ENCODE measurements at places on chromosomes 3 and 15. TPM values are rescaled to one million over a fixed set of nuclear protein-coding genes. Genes with fewer than 3 reads are reported as not detected.

GRCh38 chr3:151687076-151687475, 46.7 kb upstream of the AADACL2 start:
- DNase-seq, result no peak

DNA sequence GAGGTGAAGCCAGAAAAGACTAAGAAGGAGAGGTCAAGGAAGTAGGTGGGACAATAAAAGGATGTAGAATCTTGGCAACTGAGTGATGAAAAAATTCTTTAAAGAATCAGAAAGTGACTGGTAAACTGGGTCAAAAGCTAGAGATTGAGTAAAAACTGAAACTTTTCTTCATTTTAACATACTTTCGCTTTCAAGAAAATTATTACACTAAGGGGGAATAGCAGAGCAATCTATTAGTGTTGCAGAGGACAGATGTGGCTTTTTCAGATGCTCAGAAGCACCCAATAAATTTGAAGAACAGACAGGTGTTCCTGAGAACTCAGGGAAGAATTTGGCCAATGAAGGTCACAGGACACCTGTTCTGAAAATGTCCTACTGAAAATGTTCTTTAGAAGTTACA, 805.4 kb upstream of the ALCAM start:
- DNase-seq, result no peak

- DNase-seq, result no peak
Observed at GRCh38 chr3:14129296-14129695, 4.4 kb downstream of the TMEM43 start.

DNA sequence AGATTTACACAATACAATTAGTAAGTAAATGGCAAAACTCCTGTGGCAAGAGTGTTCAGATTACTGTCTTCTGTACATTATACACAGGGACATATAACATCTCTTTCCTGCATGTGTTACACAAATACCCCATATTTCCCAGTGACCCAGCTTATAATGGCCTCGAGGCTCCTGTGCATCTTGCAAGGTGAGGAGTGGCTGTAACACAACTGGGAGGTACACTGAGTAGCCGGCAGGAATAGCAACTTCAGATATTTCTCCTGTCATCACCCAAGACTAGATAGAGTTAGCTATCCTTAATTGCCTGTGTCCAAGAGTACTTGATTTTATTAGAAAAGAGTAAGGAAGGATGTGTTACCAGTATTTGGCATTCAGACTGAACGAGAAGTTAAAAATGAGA, 5.6 kb downstream of the GMPS start:
- no peak for DNase-seq

DNA sequence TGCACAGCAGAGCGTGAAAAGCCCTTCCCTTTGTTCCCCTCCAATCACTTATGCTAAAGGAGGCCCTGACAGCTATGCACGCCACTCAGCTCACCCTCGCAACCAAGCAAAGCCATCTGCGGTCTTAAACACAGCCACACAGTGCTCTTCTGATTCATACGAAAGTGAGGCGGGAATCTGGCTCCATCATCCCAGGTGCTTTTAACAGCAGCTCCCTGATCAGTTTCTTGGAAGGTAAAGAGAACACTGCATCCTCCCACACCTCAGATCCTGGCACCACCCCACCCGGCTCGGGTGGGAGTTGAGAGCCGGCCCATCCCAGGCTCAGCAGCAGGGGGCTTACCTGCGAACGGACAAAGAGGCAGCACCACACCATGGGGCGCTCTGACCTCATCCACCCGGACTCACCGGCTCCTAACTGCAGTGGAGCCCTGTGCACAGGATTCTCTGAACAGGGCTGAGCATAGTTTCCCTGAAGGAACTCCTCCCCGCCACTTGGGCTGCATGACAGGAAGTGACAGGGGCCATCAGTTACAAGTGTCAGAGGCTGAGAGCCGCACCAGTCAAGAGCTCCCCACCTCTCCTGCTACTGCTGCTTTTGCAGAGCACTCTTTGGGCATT, 114.3 kb upstream of the ARHGEF3 start:
- peak; percentile 49 for DNase-seq

DNA sequence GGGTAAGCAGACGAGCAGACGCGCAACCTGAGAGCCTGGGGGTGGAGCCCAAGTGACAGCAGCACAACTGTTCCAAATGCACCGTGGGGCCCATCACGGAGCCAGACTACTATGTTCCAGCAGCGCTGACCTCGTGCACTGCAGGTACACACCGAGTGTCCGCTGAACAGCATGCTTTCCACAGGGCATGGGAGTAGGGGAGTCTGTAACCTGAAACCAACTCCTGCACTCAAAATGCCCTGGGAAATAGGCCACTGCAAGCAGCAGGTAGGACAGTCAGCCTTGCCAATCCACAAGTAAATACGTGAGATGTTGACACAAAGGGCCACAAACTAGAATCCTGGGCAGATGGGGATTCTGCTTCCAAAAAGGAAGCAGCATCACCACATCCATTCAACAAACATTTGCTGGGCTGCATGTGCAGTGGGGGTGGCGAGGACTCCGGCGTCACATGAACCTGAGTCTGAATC, 73.9 kb downstream of the TBC1D2B start:
- no peak for DNase-seq

- no peak for DNase-seq
Observed at GRCh38 chr3:58464866-58465265, 27.0 kb upstream of the KCTD6 start.

- no peak for DNase-seq
Observed at GRCh38 chr3:78077842-78078241, 1037.9 kb downstream of the ROBO2 start.

GRCh38 chr3:185715091-185715490, 109.8 kb downstream of the IGF2BP2 start:
- peak; percentile 17 for DNase-seq

GRCh38 chr3:150161011-150161410, 190.3 kb upstream of the PFN2 start:
- DNase-seq, result no peak

- DNase-seq, result no peak
Observed at GRCh38 chr15:55357774-55358173, 38.8 kb downstream of the PIGB start.

DNA sequence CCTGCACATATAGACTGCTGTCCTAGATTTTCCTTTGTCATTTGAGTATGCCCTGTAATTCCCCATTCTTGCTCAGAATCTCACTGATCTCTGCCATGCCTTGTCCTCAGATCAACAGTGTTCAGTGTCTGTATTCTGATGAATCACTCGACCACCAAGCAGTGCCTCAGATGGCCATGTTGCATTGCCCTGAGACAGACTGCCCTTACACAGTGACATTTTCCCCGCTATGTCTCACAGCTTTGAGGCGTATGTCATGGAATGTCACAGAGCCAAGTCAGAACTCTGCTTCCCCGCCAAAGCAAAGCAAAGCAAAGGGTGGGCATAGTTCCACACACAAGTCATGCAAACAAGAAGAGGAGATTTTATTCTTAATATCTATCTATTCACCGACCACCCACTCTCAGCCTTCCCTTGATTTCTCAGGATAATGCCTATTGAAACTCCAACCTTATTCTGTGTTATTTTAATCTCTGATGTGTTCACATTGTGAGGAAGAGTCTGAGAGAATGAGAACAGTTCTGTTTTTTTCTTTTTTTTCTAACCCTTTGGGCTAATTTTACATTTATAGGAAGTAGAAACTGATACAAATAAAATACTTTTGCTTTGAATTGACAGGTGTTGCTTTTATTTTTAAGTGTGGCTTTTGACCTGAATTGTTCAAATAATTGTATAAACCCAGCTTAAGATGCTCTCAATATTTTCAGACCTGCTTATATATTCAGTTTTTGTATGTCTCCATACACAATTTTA, 16.9 kb upstream of the PSMD6 start:
- DNase-seq, result no peak

GRCh38 chr3:171747223-171747920, 62.9 kb downstream of the PLD1 start:
- DNase-seq, result no peak

DNA sequence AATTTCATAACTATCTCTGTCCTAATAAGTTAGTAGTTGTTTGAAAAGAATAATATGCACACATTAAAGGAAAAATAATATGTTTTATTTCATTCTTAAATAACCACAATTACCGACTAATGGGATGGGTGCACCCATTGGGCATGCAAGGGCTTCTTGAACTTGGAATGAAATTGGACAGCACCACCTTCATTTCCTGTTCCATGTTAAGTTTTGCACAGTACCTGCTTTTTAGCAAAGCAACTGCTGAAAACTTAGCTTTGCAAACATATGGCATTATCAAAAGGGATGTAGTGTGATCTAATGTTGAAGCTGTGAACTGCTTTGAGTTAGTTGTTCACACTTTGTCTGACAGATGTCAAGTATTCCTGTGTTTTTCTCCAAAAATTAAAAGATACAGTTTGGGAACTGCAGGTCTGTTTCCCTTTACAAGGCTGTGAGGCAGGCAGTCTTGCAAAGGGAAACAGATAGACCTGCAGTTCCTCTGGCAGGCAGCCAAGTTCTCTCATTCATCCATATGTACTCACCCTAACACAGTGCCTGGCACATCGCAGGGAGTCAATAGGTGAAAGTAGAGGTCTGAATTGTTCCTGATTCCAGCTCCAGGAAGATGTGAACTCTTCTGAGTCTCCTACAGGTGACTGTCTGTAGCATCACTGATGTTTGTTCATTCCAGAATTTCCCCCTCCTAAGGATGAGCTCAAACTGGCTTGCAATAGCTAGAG, 64.3 kb upstream of the GOLGA8B start:
- DNase-seq, result no peak

DNA sequence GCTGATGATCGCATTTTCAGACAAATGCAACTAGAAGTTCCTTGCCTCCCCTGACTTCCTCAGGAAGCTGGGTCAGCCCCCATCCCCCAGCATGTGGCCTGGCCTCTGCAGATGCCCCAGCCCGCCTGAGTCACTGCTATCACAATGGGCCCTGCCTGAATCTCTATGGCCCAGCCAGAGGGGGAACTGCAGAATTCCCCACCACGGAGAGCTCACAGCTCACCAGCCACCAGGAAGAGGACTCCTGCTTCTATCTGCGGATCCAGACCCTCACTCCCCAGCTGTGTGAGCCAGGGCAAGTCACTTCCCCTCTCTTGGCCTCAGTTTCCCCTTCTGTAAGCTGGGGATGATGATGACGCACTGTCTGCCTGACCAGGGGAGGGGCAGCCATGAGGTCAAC, 6.9 kb downstream of the PLXND1 start:
- peak; percentile 49 for DNase-seq

DNA sequence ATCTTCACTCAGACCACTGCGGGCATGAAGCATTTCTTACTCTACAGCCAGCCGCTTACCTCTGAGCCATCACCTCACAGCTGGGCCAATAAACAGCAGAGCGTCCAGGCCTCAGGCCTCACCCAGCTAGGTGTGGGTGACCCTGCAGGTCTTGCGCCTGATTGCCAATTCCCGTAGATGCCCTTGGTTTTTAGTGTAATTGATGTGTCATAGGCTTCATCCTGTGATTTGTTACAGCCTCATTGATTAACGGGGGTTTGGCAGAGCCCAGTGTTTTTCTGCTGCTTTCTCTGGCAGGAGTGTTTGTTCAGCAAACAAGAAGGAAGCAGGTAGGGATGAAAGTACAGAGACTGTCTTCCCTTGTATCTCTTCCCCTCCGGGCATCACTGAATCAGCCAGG, 49.6 kb upstream of the BNIP2 start:
- DNase-seq, result no peak

DNA sequence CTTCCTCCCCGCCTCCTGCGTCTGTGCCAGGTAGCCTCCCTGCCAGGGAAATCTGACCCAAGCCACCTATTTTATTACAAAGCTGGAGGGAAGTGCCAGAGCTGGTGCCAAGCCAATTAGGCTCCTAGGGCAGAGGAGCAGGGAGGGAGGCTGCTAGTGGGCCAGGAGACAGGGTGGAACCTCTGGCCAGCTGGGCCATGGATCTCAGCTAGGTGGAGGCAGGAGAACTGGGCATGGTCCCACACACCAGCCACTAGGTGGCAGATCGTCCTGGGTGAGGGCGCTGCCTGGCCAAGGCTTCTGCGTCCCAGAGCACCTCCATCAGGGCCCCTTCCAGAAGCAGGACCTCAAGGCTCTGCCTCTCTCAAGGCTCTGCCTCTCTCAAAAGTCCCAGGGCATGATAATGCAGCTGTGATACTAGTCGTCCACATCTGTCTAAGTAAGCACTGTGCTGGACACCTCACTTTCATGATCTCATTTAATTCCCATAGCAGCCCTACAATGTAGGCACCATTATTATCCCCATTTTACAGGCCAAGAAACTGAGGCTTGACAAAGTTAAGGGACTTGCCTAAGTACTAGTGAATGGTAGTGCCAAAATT, 4.5 kb upstream of the RFT1 start:
- peak; percentile 89 for DNase-seq

Gene ACTC1
- not detected for total RNA-seq

Gene AEN
- total RNA-seq, result 8.8 TPM

Gene SLCO3A1
- 5.5 TPM for total RNA-seq

Gene CHCHD4
- 0.80 TPM for total RNA-seq

Gene KNL1
- 3.7 TPM for total RNA-seq

Gene CHRNA7
- 10.2 TPM for total RNA-seq

Gene PRR20G
- total RNA-seq, result not detected

Gene TEX9
- total RNA-seq, result 3.4 TPM

Gene INSYN1
- total RNA-seq, result 1.7 TPM

Gene IFT122
- total RNA-seq, result 77.6 TPM

Gene PLA2G4E
- total RNA-seq, result not detected
